ENCODE measurements at places on chromosomes 1 and 21.

- DNase-seq: no peak
Observed at GRCh38 chr1:54305906-54306514, 100.2 kb downstream of the SSBP3 start.

DNA sequence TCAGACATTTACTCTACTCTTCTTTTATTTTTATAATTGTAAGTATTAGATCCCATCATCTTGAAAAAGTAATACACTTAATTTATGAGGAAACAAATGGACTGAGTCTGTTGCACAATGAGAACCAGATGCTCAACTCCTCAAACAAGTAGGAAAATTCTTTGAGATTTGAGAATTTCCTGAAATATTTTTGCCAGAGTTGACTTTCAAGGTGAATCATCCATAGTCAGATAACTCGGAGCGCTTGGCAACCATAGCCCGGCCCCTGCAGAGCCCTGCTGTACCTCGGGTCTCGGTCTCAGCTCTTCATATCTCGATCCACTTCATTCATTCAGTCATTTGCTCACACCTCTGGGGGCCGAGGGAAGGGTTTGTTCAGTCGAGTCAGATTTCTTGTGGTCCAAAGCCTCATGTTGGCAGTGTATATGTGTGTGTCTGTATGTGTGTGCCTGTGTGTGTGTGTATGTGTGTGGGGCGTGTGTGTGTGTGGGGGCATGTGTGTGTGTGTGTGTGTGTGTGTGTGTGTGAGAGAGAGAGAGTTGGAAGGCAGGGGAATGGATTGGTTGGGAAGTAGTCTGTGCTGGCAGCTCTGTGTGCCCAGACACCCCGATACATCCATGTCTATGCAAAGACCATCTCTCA, 18.1 kb upstream of the PCP4 start:
- DNase-seq: no peak

DNA sequence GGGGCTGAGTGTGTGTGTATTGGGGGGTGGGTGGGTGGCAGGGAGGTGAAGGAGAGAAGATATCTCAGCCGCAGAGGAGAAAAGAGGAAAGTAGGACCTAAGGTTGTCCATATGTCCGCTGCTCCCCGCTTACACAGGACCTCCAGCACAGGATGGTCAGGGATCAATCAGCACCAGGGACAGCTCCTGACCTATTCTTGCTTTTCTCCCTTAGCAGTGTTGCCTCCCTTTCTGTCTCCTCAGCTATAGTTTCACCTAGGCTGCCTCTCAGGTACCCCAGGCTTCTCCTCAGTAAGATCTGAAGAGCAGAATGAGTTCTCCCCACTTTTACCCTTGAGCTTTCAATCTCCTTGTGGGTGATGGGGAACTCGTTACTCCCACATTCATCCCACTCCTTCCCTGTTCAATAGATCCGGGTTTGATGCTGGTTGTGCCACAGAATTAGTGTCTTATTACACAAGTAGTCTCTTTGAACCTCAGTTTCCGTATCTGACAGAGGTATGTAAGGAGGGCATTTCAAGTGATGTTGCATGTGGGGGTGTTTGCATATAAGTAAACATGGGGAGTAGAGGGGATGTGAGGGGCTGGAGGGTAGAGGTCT, 1.4 kb upstream of the DPH2 start:
- DNase-seq: no peak

DNA sequence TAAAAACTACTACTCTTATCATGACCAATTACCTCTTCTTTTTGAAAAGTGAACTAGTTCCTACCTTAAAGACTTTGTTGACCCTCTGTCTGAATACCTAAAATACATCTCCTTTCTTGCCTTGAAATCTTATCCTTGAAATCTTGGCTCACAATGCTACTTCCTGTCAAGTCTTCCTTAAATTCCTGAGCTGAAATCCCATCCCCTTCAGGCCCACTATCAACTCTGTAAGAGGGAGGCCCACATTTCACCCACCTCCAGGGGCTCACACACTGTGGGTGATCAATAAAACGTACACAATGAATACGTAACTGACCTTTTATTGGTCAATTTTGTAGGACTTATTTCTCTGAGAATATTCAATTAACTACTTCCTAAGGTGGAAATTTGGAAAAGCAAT, 88.0 kb downstream of the APP start:
- no peak for DNase-seq

- no peak for DNase-seq
Observed at GRCh38 chr1:235068158-235069121, 60.2 kb downstream of the TOMM20 start.

- no peak for DNase-seq
Observed at GRCh38 chr1:155177918-155178281, 4.3 kb downstream of the TRIM46 start.

DNA sequence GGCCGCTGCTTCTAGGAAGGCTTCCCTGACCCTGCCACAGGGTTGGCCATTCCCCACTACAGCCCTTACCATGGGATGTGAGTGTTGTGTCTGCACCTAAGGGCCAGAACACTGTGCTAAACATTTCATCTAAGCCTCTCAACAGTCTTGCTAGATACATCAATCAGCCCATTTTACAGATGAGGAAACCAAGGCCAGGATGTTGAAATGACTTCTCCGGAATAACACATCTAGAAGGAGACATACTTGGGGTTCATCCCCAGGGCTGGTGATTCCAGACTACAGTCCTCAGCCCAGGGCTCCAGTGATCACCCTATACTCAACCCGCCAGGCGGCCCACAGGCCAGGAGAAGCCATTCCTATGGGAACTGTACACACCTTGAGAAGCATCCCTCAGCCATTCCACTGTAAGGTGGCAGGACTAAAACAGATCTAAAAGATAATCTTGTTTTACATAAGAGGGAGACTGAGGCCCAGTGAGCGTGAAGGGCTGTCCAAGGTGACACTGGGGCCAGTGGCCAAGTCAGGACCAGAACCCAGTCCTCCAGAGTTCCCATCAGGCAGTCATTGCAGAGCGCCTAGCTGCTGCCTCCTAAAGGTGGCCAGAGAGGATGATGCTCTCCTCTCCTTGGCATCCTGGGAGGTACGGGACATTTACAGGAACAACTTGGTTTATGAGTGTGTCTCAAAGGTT, 119.5 kb downstream of the GLIS1 start:
- no peak for DNase-seq

- no peak for DNase-seq
Observed at GRCh38 chr1:221801251-221801661, 59.4 kb upstream of the DUSP10 start.

DNA sequence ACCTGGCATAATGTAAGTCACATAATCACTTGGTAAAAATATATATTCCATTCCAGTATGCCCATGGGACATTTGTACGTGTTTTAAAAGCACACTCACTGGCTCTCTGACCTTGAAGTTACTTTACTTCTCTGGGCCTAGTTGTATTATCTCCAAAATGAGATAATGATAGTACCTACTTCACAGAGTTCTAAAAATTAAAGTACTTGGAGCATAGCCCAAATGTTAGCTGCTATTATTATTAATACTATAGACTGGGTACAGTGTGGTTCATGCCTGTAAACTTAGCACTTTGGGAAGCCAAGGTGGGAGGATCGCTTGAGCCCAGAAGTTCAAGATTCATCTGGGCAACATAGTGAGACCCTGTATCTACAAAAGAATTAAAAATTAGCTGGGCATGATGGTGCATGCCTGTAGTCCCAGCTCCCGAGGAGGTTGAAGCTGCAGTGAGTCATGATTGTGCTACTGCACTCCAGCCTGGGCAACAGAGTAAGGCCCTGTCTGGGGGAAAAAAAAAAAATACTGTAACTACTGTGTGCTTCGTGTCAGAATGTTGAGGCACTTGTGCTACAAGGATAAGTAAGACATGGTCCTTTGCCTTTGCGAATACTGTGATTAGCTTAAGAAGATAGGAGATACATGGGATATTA, 45.7 kb downstream of the TDRD5 start:
- DNase-seq: no peak

- DNase-seq: no peak
Observed at GRCh38 chr1:219794085-219794743, 134.1 kb downstream of the SLC30A10 start.

GRCh38 chr1:16326833-16327404, 25.4 kb downstream of the FBXO42 start:
- DNase-seq: no peak

DNA sequence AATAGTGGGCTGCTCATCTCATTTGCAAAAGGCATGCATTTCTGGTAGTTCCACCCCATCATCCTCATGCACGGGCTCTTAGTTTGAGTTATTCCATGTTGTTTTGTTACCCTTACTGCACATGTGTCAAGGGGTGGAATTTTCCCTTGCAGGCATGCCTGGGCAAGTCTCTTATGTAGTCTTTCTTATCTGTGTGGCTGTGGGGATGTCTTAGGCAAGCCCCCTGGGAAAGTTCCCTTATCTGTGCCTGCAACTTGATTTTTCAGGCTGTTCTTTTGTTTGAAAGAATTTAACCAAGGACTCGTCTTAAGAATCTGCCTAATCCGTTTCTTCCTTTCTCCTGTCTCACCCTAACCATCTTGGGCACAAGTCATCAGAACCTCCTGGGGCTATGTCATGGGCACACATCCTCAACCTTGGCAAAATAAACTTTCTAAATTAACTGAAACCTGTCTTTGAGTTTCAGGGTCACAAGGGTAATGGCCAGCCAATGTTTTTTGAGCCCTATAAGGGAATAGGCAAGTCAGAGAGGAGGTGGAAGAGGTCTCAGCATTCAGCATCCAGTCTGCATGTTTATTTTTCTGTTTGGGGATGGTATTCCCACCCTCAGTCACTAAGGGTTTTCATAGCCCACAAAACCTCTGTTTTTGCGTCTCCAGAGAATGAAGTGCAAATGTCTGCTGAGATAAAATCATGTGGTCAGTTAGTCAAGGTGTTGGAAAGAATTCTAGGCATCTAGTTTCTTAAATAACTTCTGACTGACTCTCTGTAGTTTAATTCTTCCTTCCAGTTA, 579.7 kb downstream of the PLA2G4A start:
- no peak for DNase-seq

- no peak for DNase-seq
Observed at GRCh38 chr21:14687268-14687625, 141.1 kb upstream of the SAMSN1 start.

DNA sequence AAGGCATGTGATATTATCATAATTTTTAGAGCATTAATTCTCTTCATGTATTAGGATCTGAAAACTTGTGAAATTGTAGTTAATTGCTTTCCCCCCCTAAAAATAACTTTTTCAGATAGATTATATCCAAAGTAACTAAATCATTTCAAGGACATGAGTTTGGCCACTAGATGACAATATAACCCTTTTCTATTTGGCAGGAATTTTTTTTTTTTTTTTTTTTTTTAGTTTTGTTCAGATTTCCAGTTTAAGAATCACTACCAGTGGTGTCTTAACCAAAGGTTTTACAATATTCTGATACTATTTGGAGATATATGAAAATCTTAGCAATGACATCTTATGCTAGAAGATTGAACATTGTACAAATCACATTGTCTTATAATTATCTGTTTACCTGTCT, 370.8 kb downstream of the AMY1C start:
- DNase-seq: no peak

DNA sequence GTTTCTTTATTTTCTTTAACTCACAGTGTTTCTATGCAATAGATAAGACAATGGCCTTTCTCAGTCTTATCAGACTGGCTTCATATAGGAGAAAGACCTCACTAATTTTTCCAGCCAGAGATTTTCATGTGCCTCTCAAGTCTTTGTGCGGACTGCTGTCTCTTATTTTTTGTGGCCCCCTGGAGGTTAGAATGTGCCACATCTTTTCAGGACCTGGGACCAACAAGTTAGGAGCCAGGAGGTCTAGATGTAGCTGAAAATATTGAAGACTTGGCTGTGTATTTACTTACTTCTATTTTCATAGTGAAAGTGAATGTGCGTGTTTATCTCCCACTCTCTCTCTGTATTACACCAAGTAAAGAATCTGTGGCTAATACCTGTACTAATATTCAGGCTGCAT, 42.1 kb upstream of the CFHR3 start:
- peak; percentile 7 for DNase-seq

GRCh38 chr1:11478571-11479374, at the start of gene DISP3:
Gene DISP3, plus strand, starts transcription at chr1:11479155. Its CDS starts 21,838 bp downstream, at chr1:11500993.
- DNase-seq: peak; percentile 86

- DNase-seq: no peak
Observed at GRCh38 chr1:14728516-14728915, 130.0 kb downstream of the KAZN start.

- DNase-seq: no peak
Observed at GRCh38 chr1:16076865-16077238, 3.4 kb upstream of the FAM131C start.

DNA sequence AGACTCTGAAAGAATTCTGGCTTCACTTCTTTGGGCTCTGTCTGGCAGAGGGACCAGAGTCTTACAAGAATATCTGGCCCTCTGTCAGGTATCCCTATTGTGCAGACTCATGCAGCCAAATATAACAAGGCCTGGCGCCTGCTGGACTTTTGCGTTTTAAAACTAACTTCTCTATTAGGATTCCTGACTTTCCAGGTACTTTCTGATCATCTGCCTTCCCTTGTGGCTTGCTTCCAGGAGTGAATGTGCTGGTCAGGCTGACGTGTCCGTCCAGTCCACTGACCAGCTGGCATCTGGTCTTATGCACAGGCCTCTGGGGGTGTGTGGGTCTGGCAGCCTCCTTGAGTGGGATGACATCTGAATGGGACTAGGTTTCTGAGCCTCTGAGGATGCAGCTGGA, 8.6 kb upstream of the RAB29 start:
- DNase-seq: no peak

GRCh38 chr1:229693129-229693900, 67.3 kb downstream of the URB2 start:
- no peak for DNase-seq

DNA sequence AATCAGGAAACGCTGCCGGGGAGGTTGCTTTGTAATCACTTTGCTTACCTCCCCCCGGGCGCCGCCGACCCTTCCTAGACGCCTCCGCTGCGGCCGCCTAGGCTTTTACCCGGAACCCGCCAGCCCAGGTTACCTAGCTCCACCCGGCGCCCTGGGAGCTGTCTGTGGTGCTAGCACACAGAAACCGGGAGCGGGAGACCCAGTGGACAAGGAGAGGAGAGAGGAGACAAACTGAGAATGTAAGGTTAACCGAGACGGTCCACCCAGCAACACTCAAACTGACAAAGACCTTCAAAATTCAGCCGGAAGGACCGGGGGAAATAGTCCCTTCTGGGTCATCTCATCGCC, 9.8 kb downstream of the BARHL2 start:
- no peak for DNase-seq

DNA sequence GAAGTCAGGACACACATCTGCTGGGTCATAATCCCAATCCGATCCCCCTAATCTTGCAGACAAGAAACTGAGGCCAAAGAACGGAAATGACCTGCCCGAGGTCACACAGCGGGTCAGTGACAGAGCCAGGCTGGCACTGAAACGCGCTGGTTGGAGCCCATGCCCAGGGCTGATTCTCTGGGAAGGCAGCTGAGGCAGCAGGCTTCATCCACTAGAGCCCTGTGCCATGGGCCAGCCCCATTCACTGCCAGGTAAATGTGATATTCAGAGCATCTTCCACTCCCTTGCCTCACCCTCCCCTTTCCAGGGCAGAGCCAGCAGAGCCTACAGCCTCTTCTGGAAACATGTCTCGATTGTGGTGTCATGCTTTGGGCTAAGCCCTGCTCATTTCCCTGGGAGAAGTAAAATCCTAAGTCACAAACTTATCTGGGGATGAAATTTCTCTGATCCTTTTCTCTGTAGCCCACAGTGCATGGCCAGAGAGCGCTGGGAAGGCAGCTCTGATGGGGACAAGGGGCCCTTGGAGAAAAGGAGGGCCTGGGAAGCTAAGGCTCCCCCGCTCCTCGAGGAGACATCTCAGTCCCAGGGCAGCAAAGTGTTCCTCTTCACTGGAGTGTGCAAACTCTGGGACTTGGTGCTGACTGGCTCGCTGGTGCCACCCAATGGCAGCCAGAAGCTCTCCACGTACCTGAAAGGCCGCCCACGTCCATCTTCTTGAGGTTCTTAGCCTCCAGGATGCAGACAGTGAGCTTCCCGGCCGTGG, 110.4 kb downstream of the SYT2 start:
- peak; percentile 34 for DNase-seq

GRCh38 chr1:154886281-154887015, 16.4 kb upstream of the KCNN3 start:
- peak; percentile 38 for DNase-seq

All from CMK (cell line).